ENCODE measurements at places on chromosomes 5 and 9.
A peak's percentile ranks its signal among the peaks of the same experiment; 100 is the strongest.

DNA sequence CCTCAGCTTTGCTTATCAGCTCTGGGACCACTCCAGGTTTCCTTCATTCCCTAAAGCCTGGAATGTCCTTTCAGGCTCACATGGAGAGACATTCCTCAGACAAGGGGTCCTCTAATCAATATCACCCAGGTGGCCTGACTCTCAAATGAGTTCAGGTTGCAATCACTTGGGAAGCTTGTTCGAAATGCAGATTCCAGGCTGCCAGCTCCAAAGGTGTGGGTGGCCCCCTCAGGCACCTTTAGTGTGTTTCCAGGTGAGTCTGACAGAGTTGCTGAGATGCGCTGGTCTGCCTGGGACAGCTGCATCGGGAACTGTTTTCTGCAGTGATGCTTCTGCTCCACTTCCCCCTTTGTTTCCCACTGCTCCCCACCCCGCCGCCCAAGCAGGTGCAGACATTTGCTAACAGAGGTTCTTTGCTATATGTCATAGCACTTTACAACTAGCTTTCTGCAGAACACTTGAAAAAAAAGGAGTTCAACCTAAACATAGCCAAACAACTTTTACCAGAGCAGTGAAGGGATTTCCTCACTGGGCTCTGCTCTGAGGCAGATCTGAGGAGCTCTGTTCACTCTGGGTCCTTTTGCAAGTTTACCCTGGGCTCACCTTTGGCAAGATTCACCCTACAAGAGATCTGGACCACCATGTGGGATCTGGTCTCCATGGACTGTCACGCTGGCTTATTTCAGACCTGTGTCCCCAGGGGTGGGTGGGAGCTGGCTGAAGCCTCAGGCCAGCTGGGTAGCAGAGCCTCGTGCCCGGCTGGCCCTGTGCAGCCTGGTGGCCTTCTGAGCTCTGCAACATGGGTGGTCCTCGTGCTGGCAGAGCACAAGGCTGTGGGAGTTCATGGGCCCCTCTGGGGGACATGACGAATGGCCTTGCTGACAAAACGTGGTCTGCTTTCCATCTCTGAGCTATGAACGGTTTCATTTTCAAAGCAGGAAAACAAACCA is 539.6 kb downstream of the CCDC171 start:
- no peak for DNase-seq

DNA sequence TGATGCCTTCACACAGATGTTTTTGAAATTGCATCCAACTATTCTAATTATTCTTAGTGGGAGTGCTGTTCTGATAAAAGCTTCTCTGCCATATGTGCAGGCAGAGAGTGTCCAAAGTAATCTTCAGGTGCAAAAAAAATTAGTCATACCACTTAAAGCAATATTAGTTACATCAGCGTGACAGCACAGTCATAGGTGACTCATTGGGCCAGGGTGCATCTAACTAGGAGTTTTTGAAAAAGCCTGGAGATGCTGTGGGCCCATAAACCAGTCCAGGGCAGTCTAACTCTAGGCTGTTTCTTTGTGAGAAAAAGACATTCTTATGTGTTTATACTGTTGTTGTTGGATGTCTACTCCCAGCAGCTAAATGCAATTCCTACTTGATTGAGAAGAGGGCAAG is 33.0 kb upstream of the C6 start:
- no peak for DNase-seq

DNA sequence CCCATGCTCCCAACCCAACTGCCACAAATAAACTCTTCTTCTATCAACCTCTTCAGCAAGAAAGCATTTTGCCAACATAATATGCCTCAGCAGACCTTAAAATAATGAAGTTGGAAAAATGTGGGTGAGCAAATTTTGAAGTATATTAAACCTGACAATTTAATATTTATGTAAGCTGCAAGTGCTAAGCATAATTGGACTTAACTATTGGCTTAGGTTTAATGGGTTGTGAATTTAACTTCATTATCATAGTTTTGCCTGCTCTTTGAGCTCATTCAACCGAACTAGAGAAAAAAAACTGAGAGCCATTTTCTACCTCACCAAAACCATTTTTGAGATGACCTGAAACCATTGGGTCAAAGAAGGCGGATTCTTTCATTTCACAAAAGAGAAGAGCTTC is 805.5 kb upstream of the DMAC1 start:
- no peak for DNase-seq

DNA sequence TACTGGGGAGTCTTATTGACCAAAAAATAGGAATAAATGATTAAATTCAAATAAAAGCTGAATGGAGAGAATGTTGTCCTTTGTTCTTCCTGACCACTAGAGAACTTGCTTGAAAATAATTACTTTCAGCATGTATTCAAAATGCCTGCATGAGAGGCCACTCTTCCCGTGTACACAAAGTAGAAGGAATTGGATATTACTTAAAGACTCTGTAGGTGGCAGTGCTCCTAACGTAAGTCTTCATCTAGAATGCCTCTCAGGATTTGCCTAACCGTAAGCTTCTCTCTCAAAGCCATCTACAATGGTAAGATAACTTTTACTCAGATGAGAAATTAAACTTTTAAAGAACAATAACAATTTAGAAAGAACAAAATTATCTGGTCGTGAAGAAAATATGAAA is 620.0 kb upstream of the CCNG1 start:
- DNase-seq = no peak

DNA sequence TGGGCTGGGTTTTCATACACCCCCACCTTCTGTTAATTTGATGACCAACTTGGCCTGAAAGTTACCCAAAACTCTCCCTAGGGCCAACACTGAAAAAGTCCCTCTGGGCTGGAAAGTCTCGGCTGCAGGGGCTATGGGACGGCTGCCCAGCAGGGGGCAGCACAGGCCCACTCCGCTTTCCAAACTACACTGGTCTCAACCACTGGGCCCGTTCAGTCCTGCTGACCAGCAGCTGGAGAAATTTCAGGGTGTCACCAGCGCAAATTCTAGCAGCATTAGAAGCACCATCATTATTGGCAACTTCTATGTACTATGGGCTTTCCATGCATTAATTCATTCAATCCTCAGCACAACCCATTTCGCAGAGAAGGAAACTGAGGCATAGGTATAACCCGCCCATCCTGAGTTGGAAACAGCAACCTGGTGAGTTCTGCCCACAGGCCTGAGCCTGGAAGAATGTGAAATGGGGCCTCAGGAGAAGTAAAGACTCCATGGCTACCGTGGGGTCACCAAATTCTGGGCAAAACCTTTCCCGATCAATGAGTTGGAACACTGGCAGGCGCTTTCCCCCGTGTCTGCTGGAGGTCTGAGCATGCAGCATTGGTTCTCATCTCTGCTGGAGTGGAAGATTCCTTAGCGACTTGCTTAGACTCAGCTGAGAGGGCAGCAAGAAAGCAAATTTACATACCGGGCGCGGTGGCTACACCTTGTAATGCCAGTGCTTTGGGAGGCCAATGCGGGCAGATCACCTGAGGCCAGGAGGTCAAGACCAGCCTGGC is 9.7 kb downstream of the ORM2 start:
- DNase-seq = peak; percentile 53

- DNase-seq = peak; percentile 84
Observed at GRCh38 chr5:150410524-150411244, 2.0 kb downstream of the CD74 start.

- DNase-seq = no peak
Observed at GRCh38 chr5:90014420-90014819, 395.1 kb downstream of the CETN3 start.

GRCh38 chr5:112419986-112420864 is 1.1 kb upstream of the EPB41L4A start:
- DNase-seq = peak; percentile 48

- DNase-seq = no peak
Observed at GRCh38 chr5:122498163-122498562, 186.1 kb downstream of the SNCAIP start.

All from naive B cell (primary cell).